ENCODE measurements at places on chromosomes 5 and 9.

GRCh38 chr5:140221697-140222223 is 46.8 kb downstream of the CYSTM1 start:
- no peak for DNase-seq

GRCh38 chr5:178117923-178118701 is 4.8 kb downstream of the N4BP3 start:
- DNase-seq: no peak

DNA sequence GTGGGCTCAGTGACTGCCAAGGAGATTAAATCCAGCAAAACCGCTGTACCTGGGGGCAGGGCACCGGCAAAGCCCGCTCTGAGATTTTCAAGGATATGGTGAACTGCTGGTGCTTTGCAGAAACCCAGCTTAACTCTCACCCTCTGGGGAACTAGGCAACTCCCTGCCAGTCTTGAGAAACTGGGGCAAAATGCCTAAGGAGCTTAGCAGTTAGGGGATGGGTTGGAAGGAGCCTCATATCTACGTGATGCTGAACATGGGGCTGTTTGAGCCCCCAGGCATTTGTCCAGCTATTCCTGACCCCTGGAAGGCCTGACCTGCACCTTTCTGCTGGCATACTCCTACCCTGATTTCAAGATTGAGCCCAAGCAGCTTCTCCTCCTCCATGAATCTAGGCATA is 108.6 kb upstream of the TBC1D2 start:
- no peak for DNase-seq

DNA sequence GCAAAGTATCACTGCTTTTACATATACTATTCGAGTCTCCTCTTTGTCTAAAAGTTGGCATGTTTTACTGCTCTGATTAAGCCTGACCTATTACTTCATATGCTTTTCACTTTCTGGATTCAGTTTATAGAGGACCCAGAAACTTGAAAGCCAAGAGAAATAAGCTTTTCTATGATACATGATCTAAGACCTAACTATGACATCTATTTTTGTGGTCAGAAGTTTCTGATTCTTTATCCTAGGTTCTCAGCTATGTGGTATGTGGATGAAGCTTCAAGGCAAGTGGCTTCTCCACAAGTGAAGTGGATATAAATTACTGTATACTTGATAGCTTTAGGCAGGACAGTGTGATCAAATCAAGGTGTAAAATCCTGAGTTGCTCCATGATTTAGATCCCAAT is 6.3 kb downstream of the EDIL3 start:
- no peak for DNase-seq

DNA sequence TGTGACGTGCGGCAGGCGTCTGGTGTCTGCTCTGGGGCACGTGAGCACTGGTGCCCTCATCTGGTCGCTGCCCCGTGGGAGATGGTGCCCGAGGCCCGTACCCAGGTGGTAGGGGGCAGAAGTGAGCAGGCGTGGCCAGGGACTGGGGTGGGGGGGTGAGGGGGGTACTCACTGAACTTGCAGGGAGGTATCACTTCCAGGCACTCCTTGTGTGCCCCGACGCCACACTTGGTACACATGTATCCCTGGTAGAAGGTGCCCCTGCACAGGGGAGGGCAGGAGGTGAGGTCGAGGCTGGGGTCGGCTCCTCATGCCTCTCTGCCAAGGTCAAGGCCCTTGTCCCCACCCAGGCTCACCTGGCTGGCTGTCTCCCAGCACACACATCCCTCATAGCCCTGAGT is 45.2 kb upstream of the SARDH start:
- DNase-seq: no peak

GRCh38 chr5:17257705-17258273 is 40.4 kb downstream of the BASP1 start:
- DNase-seq: no peak

DNA sequence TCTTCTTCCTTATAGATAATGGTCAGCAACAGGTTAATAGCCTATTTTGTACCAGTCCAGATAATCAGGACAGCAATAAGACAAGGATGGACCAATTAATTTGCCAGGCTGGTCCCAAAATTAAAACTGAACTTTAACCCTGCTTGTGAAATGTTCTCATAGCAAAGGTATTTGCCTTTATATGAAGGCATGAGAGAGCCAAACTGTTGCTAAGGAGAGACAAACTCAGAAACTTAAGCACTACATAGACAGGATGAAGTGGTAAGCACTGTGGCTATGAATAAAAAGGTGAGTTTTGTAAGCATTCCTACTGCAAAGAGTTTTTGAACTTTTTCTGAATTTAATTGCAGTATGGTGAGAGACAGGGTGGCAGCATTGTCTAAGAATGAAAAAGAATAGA is 174.7 kb upstream of the PPP1R2B start:
- no peak for DNase-seq

DNA sequence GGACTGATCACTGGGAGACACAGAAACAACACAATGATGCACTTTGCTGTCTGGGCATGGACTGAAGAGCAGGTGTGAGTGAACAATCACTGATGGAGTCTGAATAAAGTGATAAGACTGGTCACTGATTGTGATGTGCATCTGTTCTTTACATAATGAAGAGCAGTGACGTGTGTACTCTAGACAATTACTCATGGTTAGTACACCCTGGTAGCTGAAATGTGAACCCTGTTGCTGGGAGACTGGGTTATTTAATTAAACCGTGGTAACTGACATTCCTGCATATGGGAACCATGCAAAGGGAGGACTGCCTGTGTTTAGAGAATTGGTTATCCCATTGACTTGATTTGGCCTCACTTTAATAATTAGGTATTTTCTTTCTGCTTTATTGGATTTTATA is 202.9 kb downstream of the NR2F1-AS1 start:
- DNase-seq: no peak

GRCh38 chr5:31504529-31504928 is 27.4 kb downstream of the DROSHA start:
- DNase-seq: no peak

GRCh38 chr5:133108481-133108921 is 56.7 kb downstream of the HSPA4 start:
- no peak for DNase-seq

DNA sequence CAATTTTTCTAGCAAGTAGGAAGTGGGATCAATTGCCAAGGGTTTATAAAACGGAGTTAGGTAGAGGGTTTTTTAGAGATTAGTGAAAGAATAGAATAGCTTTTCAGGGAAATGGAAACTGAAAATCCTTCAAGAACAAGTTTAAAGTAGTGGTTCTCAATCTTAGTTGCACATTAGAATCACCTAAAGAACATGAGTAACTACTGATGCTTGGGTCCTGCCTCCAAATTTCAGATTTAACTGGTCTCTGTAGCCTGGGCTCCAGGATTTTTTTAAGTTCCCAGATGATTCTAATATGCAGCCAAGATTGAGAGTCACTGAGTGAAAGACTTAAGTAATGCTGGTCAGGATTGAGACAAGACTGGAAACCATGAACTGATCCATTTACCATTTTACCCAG is 20.5 kb downstream of the ELOVL7 start:
- DNase-seq: no peak

DNA sequence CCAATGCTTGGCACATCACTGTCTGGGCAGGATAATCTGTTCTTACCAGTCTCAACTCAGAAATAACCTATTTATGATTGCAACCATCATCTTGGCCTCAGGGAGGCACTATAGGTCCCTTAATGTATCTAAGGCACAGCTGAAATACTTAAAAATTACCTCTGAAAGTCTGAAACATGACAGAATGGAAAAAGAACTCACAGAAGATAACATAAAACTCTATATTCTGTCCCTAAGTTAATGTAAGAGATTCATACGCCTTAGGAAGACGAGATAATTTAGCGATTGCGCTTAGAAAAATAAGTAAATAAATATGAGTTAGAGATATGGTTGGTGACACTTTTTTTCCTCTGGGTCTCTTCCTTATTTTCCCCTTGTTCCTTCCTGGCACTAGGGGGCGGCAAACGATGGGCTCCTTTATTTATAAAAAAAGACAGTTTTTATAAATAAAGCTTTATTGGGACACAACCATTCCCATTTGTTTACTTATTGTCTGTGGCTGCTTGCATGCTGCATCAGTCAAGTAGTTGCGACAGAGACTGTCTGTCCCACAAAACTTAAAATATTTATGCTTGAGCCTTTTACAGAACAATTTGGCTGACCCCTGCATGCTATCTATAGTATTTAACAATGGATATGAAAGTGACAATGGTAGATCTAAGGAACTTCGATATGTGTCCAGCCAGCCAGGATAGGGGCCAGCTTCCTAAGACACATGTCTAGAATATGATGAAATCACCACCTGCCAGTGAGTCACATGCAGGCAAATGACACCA is 79.6 kb downstream of the PDE4D start:
- peak; percentile 53 for DNase-seq

DNA sequence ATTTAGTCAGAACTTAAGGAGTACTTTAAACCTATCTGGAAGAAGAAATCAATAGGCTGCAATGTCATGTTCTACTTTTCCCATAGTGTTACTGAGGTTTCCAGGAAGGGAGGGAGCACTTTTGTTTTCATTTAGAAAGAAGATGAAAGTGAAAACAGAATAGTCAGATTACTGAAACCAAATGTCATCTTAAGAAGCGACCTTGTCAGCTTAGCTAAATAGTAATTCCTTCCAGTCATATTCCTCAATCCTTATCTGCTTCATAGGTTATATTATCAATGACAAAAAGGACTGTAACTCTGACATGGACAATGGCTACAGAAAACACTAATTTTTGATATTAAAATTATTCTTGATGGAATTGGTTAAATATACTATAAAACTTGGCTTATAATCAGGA is 27.7 kb downstream of the SAR1B start:
- DNase-seq: no peak

- DNase-seq: no peak
Measured at GRCh38 chr9:69499959-69500358, 172.2 kb downstream of the APBA1 start.

DNA sequence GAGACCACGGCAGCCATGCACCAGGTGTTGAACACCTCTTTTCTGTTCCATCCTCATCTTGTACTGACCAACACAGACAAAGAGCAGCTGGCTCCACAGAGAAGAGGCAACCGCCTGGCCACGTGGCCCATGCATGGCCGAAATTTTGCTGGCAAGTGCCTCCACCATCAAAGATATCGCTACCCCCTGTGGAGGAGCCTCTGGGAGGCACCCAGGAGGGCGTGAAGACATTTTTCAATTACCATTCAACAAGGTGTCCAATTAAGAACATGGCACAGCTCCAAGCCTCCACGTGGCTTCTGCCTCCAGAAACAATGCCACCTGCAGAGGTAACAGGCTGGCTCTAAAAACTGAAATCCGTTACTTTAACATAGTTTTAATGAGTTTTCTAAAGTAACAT is 54.4 kb upstream of the CKS2 start:
- no peak for DNase-seq

DNA sequence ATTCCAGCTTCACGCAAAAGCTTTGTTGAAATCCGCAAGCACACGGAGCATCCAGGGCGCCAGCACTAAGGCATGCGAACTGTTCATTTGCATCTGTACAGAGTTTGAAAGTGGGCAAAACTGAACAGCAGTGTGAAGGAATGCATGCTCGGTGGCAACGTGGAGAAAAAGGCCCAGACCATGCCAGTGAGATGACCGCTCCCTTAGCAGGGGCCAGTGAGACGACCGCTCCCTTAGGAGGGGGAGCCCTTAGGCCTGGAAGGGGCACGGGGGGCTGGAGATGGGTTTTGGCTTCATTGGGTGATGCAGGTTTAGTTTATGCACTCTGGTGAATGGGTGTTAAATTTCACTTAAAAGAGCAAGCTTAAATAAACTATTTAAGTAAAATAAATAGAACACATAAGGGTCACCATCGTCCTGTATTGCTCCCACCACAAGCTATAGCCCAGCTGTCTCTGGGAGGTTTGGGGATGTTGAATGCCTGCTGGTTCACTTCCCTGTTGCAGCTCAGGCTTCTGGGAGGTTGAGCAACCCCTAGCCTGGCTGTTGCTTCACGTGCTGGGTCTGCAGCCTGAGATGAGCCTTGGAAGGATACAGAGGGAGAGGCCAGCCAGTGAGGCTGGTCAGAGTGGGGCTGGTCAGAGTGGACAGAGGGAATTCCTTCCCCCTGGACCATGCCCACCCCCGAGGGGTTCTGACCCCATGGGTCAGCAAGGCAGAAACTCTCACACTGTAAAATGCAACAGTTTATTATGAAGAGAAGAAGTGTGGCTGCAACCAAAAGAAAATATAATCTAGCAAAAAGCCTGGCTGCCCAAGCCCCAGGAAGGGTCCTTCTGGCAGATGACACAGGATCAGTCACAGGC is 4.6 kb upstream of the FCN1 start:
- DNase-seq: no peak

All from iPS-NIHi11 (cell line).